ENCODE measurements at places on chromosomes 6 and 20. TPM values are rescaled to one million over a fixed set of nuclear protein-coding genes. Genes with fewer than 3 reads are reported as not detected.

The ARMH2 gene
- not detected for total RNA-seq

The ASIP gene
- total RNA-seq, result not detected

The DYNLT2 gene
- 3.0 TPM for total RNA-seq

The TUBB2A gene
- 92.3 TPM for total RNA-seq

The NOX3 gene
- total RNA-seq, result not detected

The SLC22A2 gene
- total RNA-seq, result not detected

The LTB gene
- not detected for total RNA-seq

The PTGIS gene
- total RNA-seq, result 67.6 TPM

DNA sequence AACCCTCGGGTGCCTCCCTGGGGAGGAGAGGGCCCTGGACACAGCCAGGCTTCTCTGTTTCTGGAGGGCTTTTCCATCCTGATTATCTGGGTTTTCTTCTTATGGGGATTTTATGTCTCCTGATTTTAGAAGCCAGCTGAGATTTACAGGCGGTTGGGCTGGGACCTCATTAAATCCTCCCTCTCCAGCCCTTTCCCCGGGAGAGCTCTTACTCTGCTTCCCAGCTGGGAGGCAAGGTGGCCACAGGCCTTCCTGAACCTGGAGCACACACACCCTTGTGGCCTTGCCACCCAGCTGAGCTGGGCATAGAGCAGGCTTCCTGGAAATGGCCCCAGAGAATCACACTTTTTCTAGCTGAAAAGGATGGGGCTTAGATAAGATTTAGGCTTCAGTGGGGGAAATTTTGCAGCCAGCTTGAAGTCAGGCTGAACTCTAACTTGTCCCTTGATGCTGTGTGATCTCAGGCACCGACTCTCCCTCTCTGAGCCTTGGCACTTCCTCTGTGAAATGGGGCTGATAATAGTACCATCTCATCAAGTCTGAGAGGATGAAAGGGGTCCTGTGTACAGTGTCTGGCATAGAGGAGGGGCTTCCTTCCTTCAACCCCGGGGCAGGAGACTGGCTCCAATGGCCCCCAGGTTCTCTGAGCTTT is 16.6 kb downstream of the VSTM2L start:
- peak overlapping the region; percentile 27 for H3K27ac ChIP-seq
- H3K27me3 ChIP-seq, result peaks cover 3% of the 10 kb centered on the region
- no peak for DNase-seq

GRCh38 chr6:166502453-166502852 is 84.0 kb downstream of the RAMACL start:
- peaks cover 31% of the 10 kb centered on the region for H3K36me3 ChIP-seq
- H3K4me3 ChIP-seq, result no peak overlapping the region
- no peak overlapping the region for H3K27ac ChIP-seq
- no peaks in the 10 kb centered on the region for H3K27me3 ChIP-seq
- H3K4me1 ChIP-seq, result no peaks in the 10 kb centered on the region
- no peak for DNase-seq

- H3K36me3 ChIP-seq, result no peaks in the 10 kb centered on the region
- H3K27me3 ChIP-seq, result no peaks in the 10 kb centered on the region
- no peak overlapping the region for H3K4me3 ChIP-seq
Observed at GRCh38 chr6:2502998-2503674, 247.6 kb downstream of the MYLK4 start.

DNA sequence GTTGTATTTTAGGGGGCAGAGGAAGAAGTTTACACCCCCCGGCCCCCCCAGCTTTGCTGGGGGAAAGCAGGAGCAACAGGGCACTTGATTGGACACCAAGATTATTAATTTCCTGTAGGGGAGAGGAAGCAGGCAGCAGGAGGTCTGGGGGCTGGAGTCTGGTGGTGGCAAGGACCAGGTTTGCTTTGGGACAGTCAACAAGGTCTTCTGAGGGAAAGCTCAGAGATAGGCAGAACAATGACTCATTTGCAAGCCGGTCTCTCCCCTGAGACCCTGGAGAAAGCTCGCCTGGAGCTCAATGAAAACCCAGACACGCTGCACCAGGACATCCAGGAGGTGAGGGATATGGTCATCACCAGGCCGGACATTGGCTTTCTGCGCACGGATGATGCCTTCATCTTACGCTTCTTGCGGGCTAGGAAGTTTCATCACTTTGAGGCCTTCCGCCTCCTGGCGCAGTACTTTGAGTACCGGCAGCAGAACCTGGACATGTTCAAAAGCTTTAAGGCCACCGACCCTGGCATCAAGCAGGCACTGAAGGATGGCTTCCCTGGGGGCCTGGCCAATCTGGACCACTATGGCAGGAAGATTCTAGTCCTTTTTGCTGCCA is 1.6 kb downstream of the CLVS2 start:
- peaks cover 61% of the 10 kb centered on the region for H3K27me3 ChIP-seq
- H3K4me3 ChIP-seq, result no peak overlapping the region
- H3K27ac ChIP-seq, result no peak overlapping the region
- H3K4me1 ChIP-seq, result peaks cover 12% of the 10 kb centered on the region

- DNase-seq, result peak; percentile 87
- H3K27me3 ChIP-seq, result no peaks in the 10 kb centered on the region
- H3K4me1 ChIP-seq, result peaks cover 42% of the 10 kb centered on the region
- H3K36me3 ChIP-seq, result no peaks in the 10 kb centered on the region
- H3K27ac ChIP-seq, result peak overlapping the region; percentile 93
Observed at GRCh38 chr20:35768731-35769664, 2.8 kb upstream of the PHF20 start.

DNA sequence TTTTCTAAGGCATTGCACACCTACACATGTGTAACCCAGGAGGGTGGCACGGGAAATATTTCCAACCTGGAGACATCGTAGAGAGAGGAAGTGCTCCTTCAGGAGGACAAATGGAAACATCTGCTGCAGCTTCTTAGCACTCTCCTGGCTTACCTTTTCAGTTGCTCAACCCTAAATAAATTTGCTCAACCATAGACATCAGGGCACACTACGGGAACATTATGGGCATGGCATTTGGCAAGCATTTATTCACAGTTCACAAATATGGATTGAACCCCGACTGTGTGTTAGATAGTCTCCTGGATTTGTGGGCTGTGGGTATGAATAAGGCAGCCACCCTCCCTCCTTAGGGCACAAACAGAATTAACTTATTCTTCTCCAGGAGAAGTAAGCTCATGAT is 118.7 kb downstream of the SOX4 start:
- H3K4me1 ChIP-seq, result no peaks in the 10 kb centered on the region
- no peak for DNase-seq
- H3K27me3 ChIP-seq, result no peaks in the 10 kb centered on the region
- no peaks in the 10 kb centered on the region for H3K36me3 ChIP-seq

DNA sequence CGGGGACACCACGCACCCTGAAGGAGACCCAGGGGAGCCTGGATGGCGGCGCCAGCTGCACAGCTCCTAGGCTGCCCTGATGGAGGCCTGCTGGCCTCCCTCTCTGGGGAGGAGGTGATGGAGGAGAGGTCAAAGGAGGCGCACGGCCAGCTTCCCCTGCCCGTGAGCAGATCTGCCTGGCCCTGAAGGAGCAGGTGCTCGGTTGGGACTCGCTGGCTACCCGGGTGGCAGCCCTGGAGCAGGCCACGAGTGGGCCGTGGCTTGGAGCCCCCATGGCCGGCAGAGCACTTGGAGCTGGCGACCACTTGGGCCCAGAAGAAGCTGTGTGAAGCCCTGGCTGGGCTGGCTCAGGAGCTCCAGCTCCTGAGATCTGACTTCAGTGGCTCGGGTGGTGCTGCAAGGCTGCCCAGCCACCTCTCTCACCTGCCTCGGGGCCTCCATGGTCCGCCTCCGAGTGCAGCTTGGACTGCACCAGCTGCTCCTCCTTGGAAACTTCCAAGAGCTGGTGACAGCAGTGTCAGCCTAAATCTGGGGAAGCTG is 7.5 kb upstream of the RAET1E start:
- no peaks in the 10 kb centered on the region for H3K4me1 ChIP-seq
- peak; percentile 66 for DNase-seq
- H3K36me3 ChIP-seq, result peaks cover 2% of the 10 kb centered on the region

DNA sequence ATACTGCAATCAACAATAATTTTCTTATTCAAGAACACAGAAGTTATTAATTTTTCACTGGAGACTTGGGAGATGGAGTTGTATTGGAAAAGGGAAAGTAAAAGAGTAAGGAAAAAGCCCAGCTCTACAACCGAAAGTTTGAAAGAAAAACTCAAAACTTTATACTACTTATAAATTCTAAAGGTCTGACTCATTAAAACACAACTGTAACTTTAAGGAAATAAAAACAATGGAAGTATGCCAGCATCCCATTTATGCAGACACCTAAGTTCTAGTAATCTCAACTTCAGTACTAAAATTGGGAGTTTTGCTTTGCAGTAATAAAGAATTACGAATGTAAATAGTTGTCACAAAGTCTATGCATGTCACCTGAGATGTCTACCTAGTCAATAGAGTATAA is 80.6 kb downstream of the IRAK1BP1 start:
- H3K4me1 ChIP-seq, result peaks cover 14% of the 10 kb centered on the region
- peak overlapping the region; percentile 15 for H3K4me3 ChIP-seq
- H3K36me3 ChIP-seq, result peaks cover 69% of the 10 kb centered on the region
- H3K27ac ChIP-seq, result peak overlapping the region; percentile 55

DNA sequence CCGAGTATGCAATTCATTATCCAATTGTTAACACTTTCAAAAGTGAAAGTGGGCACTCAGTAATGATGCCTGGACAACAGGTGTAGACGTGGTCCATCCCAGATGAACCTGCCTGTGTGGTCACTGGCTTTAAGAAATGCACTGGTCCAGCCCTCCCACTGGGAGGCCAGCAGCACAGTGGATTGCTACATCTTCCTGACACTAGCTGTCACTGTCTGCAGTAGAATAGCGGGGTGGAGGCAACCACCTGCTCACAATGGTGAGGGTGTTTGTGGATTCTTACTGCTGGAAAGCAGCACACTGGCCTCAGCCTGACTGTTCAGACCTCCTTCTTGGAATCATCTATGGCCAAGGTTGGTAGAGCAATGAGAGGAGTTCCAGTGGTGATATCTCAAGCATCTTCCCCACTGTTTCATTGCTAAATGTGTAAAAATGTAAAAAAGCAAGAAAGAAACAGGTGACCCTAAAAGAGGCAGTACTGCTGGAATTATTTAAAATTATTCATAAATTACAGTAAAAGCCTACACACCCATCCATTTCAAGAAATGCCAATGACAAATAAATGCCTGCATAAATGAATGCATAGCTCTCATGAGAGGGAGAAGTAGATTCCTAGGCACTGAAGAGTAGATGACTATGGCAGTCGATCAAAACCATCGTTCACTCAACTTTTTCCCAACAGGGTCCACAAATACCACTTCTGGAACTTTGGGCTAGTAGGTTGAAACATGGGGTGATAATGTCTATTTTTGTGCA is 228.0 kb upstream of the PLN start:
- no peak for DNase-seq
- H3K4me3 ChIP-seq, result no peak overlapping the region
- peaks cover 25% of the 10 kb centered on the region for H3K4me1 ChIP-seq
- peaks cover 8% of the 10 kb centered on the region for H3K27me3 ChIP-seq
- H3K27ac ChIP-seq, result no peak overlapping the region

DNA sequence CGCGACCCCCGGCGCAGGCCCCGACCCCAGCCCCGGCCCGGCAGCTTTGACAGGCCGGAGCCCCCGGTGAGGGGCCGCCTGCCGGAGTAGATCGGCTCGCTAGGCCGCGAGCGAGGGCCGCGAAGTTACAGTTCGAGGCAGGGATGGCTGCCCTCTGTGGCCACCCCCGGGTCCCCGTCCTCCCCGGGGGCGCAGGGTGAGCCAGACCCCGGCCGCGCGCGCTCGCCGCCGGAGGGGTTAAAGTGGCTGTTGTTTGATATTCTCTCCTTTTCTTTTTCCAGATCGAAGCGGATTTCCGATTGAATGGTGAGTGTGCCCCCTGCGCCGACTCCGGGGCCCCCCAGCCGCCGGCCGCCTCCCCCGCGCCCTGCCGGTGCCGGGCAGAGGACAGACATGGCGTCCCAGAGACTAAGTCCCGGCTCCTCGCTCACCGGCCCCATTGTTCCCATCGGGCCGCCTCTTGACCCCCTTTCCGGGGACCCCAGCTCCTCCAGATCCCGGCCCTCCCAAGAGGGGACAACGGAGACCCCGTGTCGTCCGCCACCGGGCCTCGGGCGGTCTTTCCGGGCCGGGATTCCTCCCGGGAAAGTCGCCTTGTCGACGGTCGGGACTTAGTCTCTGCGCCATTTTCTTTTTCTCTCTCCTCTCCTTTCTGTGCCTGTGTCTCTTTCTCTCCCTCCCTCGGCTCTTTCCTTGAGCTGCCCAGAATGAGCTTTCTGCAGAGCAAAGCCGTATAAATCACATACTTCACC is 704 bp downstream of the TOP1 start:
- peaks cover 50% of the 10 kb centered on the region for H3K4me1 ChIP-seq
- no peaks in the 10 kb centered on the region for H3K27me3 ChIP-seq
- H3K4me3 ChIP-seq, result peak overlapping the region; percentile 83
- DNase-seq, result no peak
- H3K36me3 ChIP-seq, result peaks cover 8% of the 10 kb centered on the region

DNA sequence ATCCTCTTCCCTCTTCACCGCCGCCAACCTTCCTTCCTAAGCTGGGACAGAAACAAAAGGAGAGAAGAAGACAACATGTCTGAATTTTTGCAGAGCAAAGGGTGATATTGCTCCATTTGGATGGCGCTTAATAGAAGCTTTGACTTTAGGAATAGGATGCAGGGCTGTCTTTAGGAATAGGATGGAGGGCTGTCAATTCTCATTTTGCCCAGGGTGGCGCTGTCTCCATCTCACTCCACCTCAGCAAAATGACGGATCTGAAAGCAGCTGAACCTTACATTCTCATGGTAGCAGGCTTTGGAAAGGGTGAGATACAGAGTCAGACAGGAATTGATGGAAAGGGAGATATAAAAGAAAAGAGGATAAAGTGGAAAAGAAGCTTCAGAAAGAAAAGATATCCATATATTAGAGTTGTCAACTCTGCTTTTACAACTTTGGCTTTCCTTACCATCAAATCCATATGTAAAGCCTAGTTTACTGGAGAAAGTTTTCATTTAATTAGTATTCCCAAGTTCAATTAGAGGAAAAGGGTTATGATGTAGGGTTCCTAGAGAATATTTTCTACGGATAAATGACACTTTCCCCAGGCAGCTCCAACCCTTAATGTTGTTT is 2.4 kb downstream of the MTCL3 start:
- no peak overlapping the region for H3K27ac ChIP-seq
- peak overlapping the region; percentile 74 for H3K4me3 ChIP-seq
- peaks cover 23% of the 10 kb centered on the region for H3K4me1 ChIP-seq
- no peak for DNase-seq

DNA sequence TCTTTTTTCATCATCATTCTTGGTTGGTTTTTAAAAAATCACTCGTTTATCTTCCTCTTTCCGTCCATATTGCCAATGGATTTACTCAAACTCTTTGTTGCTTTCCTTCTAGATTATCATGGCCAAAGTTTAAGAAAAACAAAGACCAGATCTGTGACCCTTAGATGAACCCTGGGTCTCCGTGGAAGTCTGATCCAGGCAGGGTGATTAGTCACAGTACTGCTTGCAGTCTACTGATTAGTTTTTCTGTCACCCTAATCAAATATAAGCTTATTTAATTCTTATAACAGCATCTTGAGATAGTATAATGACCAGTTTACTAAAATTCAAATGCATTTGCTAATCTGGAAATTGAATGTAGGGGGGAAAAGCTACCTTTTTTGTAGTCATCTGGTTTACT is 6.0 kb upstream of the SMIM28 start:
- no peaks in the 10 kb centered on the region for H3K4me1 ChIP-seq
- DNase-seq, result no peak
- H3K4me3 ChIP-seq, result no peak overlapping the region
- H3K27me3 ChIP-seq, result peaks cover 18% of the 10 kb centered on the region
- no peak overlapping the region for H3K27ac ChIP-seq
- no peaks in the 10 kb centered on the region for H3K36me3 ChIP-seq

- H3K36me3 ChIP-seq, result no peaks in the 10 kb centered on the region
- H3K27ac ChIP-seq, result no peak overlapping the region
- no peak for DNase-seq
Observed at GRCh38 chr20:51884561-51884960, 82.2 kb upstream of the SALL4 start.

- no peaks in the 10 kb centered on the region for H3K36me3 ChIP-seq
- DNase-seq, result no peak
- H3K4me3 ChIP-seq, result no peak overlapping the region
- no peak overlapping the region for H3K27ac ChIP-seq
- no peaks in the 10 kb centered on the region for H3K4me1 ChIP-seq
Observed at GRCh38 chr6:25757936-25758642, 3.5 kb downstream of the SLC17A4 start.
